ENCODE measurements at places on chromosomes 16 and 17.

DNA sequence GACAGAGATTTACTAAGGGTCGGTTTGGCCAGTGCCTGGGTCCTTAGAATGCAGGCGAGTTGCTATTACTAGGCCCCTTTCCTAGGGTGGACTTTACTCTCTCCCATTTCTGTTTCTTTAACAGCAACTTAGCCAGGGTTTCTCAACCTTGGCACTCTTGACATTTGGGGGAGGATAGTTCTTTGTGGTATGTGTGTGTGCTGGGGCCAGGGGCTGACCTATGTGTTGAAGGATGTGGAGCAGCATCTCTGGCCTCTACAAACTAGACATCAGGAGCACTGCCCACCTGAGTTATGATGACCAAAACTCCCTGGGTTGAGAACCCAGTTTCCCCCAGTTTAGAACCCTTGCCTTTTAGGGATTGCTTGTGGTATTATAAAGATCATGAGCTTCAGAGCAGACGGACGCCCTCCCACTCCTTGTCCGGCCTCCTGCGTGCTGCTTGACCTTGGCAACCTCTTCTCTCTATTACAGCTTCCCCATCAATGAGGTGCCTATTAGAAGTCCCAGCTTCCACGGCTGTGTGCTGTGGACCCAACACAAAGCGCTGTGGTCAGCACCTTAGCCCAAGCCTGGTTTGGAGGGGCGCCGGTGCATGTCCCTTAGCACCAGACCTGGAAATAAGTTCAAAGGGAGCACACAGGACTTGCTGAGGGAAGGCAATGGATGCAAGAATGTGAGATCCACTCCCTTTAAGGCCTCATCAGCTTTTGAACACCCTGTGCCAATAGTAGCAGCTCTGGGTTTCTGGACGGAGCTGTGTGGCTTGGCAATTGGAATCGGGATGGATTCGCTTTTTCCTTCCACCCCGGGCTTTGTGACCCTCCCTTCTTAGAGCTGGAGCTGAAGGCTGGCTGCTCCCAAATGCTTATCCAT is 239.2 kb upstream of the MAF start:
- no peaks in the 10 kb centered on the region for H3K36me3 ChIP-seq
- DNase-seq: no peak
- no peak overlapping the region for H3K4me3 ChIP-seq

- no peak overlapping the region for H3K27ac ChIP-seq
Observed at GRCh38 chr16:50736448-50736847, 5.4 kb upstream of the CYLD start.

- H3K36me3 ChIP-seq: no peaks in the 10 kb centered on the region
- H3K27ac ChIP-seq: no peak overlapping the region
- H3K4me3 ChIP-seq: no peak overlapping the region
- DNase-seq: no peak
- H3K4me1 ChIP-seq: no peaks in the 10 kb centered on the region
Observed at GRCh38 chr16:50533317-50533716, 14.9 kb upstream of the NKD1 start.

DNA sequence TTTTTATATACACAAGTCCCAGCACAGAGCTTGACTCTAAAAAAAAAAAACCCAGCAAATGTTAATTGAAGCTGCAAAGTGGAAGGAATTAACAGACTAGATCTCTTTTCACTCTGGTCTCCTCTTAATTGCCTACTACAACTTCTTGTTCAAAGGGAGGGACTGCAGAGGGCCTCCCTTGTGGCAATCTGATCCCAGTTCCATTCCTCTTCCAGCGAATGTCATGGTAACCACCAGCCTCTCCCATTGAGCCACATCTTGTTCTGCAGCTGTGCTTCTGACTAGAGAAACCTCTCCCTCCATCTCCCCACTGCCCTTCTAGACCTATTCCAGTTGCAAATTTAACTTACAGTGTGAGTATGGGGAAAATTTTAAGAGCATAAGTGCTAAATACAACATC is 5.9 kb downstream of the SUPT6H start:
- no peak for DNase-seq
- H3K4me3 ChIP-seq: no peak overlapping the region
- no peak overlapping the region for H3K27ac ChIP-seq
- no peaks in the 10 kb centered on the region for H3K27me3 ChIP-seq

DNA sequence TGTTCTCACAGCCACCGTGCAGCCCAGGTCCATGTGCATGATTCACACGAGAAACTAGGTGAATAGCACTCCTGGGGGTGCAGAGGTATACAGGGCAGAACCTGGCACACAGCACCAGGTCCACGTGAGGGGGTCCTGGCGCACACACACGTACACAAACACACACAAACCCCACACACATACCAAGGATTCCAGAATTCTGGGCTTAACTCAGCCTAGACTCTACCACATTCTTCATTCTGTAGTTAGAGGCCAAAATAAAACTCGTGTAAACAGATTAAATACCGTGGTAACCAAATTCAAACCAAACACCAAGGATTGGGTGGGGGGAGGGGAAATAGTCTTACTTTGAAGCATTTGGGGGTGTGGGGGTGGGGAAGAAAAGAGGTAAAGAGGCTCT is 58.5 kb downstream of the XYLT1 start:
- H3K27me3 ChIP-seq: no peaks in the 10 kb centered on the region
- no peaks in the 10 kb centered on the region for H3K36me3 ChIP-seq
- H3K4me1 ChIP-seq: peaks cover 2% of the 10 kb centered on the region
- no peak for DNase-seq
- H3K27ac ChIP-seq: peak overlapping the region; percentile 98

DNA sequence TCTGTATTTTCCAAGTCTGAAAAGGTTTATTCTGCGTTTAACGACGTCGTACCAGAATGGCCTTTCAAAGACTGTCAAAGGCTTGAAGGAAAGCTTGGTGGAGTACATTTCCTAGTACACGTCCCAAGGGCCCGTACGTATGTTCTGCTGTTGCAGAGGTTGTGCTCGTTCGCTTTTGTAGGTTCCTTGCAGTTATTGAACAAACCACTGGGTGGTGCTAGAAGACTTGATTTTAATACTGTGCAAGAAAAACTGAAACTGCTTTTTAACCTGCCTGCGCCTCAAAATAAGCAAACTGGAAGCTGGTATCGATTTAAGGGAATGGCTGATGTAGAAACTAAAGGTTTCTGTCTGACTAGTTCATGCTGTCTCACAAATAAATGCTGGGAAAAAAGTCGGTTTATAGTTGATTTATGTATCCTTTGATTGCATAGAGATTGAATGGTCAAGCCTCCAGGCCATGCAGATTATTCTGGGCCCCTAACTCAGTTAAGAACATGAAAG is 54.6 kb downstream of the USP10 start:
- no peaks in the 10 kb centered on the region for H3K27me3 ChIP-seq
- H3K27ac ChIP-seq: no peak overlapping the region
- H3K4me1 ChIP-seq: no peaks in the 10 kb centered on the region
- H3K36me3 ChIP-seq: no peaks in the 10 kb centered on the region

DNA sequence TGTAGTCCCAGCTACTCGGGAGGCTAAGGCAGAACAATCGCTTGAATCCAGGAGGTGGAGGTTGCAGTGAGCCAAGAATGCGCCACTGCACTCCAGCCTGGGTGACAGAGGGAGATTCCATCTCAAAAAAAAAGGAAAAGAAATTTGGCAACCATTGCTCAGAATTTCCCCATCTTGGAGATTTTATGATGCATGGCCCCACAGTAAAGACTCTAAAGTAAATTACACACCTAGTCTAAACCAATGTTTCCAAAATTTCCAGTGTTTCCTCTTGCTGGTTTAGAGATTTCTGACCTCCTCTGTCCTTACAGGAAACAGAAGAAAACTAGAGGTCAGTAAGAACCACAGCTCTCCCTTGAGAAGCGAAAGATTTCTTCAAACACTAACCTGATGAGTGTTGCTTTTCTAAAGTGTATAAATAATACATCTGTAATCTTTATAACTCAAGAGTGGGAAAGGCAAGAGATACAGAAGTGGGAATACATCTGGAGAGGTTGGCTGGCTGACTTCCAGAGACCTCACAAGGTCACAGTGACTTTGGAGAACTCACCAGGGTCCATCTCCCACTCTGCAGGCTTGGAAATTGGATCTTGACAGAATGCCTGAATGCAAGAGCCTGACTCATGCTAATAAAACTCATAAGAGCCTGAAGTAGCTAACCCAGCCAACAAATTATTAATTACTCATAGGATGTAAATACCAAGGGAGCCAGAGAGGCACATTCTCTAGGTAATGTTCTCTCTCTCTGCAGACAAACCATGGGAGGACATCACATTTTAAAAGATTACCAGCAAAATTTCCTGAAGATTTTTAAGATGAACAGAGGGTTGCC is 8.8 kb downstream of the ADAT1 start:
- DNase-seq: no peak
- H3K36me3 ChIP-seq: peaks cover 4% of the 10 kb centered on the region
- no peaks in the 10 kb centered on the region for H3K4me1 ChIP-seq

DNA sequence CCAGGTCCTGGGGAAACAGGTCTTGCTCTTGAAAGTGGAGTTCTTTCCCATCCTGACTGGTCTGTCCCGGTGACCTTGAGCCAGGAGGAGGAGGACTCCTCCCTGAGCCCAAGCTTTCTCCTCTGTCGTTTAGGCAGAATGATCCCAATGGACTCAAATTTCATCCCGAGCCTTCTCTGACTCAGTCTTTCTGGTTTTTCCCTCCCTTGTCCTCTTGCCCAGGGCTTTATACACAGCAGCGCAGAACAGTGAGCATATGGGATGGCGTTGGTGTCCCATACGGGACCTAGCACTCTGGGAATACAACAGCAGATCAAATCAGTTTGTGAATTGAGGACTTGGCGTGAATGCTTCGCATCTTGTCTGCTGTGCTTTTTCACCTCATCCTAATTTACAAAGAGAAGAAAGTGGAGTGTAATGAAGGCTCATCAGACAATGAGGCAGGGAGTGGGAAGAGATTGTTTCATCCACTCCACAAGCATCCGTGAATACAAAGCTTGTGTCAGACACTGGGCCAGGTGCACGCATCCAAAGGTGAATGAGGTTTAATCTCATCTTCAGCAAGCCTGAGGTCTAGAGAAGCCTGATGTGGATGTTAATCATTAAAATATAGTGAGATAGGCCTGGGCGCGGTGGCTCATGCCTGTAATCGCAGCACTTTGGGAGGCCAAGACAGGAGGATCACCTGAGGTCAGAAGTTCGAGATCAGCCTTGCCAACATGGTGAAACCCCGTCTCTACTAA is 1.1 kb upstream of the XYLT1 start:
- no peak for DNase-seq
- peak overlapping the region; percentile 69 for H3K27ac ChIP-seq
- no peaks in the 10 kb centered on the region for H3K4me1 ChIP-seq
- no peak overlapping the region for H3K4me3 ChIP-seq

DNA sequence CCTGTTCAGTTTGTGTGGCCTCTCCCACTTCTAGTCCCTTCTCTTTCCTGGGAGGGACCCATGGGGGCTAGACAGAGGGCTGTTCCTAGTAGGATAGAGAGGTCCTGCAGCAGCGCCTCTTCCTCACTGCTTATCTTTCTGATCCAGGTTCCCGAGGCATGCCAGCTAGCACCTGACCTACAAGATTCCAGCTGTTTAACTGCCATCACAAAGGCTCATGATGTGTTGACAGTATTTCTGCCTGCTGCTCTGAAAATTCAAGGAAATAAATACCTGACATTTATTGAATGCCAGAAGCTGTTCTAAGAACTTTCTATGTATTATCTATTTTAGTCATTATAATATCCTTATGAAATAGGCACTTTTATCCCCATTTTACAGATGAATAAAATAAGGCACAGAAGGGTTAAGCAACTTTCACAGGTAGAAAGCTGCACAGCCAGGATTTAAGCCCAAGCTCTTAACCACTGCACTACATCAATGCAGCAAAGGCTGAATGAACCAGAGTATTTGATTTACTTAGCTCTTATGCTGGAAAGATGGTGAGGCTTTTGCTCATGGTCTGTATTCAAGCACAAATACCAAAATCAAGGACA is 38.8 kb downstream of the HEATR6 start:
- no peak for DNase-seq
- H3K4me1 ChIP-seq: no peaks in the 10 kb centered on the region
- no peak overlapping the region for H3K4me3 ChIP-seq
- no peaks in the 10 kb centered on the region for H3K36me3 ChIP-seq
- no peak overlapping the region for H3K27ac ChIP-seq
- H3K27me3 ChIP-seq: no peaks in the 10 kb centered on the region

GRCh38 chr17:73691321-73691766 is 47.1 kb upstream of the SDK2 start:
- H3K36me3 ChIP-seq: no peaks in the 10 kb centered on the region
- H3K4me3 ChIP-seq: no peak overlapping the region
- no peak overlapping the region for H3K27ac ChIP-seq
- H3K4me1 ChIP-seq: no peaks in the 10 kb centered on the region
- H3K27me3 ChIP-seq: no peaks in the 10 kb centered on the region

GRCh38 chr16:10480151-10480550 is 94.3 kb downstream of the ATF7IP2 start:
- H3K4me3 ChIP-seq: no peak overlapping the region
- DNase-seq: no peak
- H3K27me3 ChIP-seq: no peaks in the 10 kb centered on the region
- no peak overlapping the region for H3K27ac ChIP-seq

Data from aorta (tissue), 5 donors.